ENCODE measurements at places on chromosomes 3 and 15.
A peak's percentile ranks its signal among the peaks of the same experiment; 100 is the strongest.

- DNase-seq = no peak
Measured at GRCh38 chr15:41423979-41424659, 7.2 kb downstream of the RTF1 start.

DNA sequence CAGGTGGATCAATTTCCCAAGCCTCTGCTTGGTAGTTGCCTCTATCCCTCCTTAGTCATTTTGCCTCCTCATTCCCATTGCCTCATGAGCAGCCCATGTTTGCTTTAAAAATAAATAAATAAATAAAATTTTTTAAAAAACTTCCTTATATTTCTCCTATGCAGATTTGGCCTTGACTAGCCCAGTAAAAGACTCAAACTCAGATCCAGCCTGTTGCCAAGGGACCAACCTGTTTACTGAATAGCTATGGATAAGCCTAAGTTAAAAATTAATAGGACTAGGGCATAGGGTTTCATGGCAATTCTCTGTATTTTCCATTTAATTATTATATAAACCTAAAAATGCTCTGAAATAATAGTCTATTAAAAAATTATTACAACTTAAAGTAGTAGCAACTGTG, 384.4 kb downstream of the RSL24D1 start:
- DNase-seq = no peak

GRCh38 chr15:65087411-65087810, 10.9 kb downstream of the KBTBD13 start:
- DNase-seq = no peak

DNA sequence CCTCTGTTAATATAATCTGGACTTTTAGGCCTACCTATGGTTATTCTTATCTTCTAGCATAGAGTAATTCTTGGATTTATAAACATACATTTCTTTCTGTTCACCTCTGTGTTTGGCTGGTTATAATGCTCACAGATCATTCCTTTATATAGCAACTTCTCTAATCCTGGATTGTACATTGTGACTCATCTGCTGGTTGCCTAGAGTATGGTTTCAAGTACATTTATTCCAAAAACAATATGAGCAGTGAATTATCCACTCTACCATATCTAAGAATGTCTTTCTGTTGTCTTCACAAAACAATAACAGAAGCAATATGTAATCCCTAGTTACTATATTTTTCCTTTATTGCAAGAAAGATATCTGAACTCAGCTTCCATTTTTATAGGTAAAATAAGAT, 35.3 kb downstream of the FSIP1 start:
- DNase-seq = no peak

GRCh38 chr15:68561171-68561900, 17.5 kb upstream of the CORO2B start:
- no peak for DNase-seq

DNA sequence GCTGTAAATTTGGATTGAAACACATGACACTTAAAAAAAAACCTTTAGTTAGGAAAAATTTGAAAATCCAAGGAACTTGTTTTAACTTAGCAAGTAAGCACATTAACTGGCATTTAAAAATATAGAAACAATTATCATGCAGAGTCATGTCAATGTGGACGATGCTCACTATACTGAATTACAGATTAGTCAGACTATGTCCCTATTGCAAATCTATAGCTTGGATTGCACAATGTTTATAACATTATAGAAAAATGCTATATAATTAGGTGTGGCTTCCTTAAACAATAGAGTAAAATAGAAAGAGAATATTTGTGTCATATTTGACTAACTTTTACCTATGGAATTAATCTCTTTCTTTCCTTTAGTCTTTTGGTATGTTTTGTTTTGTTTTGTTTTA, 48.4 kb upstream of the TUSC7 start:
- no peak for DNase-seq

- peak; percentile 5 for DNase-seq
Measured at GRCh38 chr3:12138044-12138443, 20.7 kb downstream of the TIMP4 start.

DNA sequence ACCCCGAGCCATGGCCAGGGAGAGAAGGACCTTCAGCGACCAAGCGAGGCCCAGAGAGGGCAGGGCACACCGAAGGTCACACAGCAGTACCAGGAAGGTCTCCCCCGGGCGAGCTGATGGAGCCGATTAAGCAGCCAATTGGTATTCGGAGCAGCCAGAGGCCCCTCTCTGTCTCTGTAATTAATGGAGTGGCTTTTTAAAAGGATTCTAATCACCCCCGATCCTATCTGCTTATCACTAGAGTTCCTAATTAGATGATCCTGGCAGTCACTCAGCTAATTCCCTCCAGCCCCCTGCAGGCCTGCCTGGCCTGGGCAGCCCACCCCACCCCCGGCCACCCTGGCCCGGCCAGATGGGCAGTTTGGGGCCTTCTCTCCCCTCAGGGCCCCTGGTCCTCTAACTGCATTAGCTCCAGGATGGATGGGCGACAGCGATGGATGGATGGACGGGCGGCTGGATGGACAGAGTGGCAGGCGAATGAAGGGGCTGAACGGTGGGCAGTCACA, 1.6 kb upstream of the DNAJB8 start:
- no peak for DNase-seq

DNA sequence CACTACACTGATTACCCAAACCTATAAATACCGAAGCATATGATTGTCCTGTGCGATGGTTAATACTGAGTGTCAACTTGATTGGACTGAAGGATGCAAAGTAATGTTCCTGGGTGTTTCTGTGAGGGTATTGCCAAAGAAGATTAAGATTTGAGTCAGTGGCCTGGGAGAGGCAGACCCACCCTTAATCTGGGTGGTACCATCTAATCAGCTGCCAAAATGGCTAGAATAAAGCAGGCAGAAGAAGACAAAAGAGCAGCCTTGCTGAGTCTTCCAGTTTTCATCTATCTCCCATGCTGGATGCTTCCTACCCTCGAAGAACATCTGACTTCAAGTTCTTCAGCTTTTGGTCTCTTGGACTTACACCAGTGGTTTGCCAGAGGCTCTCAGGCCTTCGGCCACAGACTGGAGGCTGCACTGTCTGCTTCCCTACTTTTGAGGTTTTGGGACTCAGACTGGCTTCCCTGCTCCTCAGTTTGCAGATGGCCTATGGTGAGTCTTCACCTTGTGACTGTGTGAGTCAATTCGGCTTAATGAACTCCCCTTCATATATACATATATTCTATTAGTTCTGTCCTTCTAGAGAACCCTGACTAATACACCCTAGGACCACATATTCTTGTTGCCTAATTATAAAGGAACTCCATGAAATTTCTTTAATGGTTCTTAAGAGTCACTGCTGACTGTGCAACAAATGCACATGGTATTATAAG, 31.7 kb downstream of the CSNK1G1 start:
- DNase-seq = no peak

DNA sequence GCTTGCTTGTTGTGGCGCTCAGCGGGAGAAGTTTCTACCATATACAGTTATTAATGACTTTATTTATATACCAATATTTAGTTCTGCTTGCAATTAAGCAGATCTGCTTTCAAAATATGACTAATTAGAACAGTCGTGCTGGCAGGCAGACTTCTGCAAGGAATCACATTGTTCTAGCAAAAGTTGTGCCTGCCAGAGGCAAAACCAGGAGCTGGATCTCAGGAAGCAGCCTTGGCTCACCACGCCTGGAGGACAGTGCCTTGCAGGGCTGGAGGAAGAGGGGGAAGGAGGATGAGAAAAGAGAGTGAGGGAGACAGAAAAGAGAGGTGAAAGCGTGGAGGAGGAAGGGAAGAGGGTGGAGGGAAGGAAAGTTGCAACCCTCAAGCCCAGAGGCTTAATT, 160.3 kb downstream of the NUP210 start:
- no peak for DNase-seq

- no peak for DNase-seq
Measured at GRCh38 chr3:128339491-128340012, 127.1 kb downstream of the DNAJB8 start.

DNA sequence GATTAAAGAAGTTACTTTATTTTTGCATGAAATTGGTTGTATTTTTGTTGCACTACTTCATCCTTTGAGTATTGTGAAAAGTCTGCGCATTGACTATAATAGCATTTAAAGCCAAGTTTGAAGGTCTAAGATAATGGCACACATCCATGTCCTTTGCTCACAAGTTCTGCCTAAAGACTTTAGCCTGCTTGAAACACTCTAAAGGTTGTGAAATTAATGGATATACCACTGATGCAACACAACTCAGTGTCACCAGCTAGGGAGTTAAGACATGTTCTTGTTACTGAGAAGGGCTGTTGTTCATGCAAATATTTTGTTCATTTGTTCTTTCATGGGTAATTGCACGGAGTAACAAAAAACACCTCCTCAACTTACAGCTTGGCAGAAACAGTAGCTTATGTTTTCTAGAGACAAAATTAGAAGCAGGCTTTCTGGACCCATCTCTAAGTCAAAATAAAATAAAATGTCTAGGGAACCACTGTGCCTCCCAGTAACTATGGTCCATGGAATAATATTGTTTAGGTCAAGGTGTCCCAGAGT, 83.9 kb downstream of the PPARG start:
- DNase-seq = no peak

GRCh38 chr15:35557544-35557943, 11.6 kb upstream of the DPH6 start:
- DNase-seq = no peak

- DNase-seq = no peak
Measured at GRCh38 chr15:73368301-73369136, at the start of gene HCN4. HCN4 (minus strand) TSS chr15:73368958; CDS start chr15:73368270, 688 bp downstream.

DNA sequence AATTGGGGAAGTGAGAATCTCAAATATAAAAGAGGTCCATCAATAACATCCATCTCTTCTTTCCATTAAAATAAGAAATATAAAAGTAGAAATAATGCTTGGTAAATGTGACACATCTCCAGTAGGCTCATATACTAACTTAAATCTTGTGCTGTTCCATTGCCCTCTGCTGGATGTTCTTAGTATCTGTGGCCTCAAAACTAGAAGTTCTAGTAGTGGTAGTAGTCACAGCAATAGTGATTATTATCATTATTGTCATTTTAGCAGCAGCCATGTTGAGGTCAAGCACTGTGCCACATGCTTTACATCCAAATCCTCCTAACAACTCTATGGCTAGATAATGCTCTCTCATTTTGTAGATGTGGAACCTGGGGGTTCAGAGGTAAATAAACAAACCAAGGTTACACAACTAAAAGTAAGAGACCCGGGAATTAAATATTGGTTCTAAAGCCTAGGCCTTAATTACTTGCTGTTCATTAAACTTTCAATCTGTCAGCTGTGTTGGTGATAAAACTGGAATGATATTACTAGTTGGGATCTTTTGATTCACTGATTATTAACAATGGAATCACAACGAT, 20.2 kb upstream of the BTLA start:
- no peak for DNase-seq

GRCh38 chr15:60204131-60204885, 193.5 kb downstream of the ANXA2 start:
- DNase-seq = no peak

DNA sequence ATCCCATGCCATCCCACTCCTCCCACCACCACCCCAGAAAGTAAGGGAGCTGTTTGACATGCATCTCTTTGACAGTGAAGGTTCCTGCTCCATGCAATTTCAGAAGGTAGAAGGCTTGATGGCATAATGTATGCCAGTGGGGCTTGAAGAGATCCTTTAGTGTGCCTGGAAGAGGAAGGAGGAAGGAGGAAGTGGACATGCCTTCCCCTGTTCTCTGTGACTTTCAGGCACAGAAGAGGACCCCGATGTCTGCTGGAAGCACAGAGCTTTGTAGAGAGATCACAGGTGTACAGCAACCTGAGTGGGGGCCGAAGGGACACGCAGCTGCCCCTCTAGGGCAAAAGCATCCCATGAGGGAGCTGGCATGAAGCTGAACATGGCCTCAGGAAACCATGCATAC, 171.6 kb downstream of the CD47 start:
- no peak for DNase-seq

DNA sequence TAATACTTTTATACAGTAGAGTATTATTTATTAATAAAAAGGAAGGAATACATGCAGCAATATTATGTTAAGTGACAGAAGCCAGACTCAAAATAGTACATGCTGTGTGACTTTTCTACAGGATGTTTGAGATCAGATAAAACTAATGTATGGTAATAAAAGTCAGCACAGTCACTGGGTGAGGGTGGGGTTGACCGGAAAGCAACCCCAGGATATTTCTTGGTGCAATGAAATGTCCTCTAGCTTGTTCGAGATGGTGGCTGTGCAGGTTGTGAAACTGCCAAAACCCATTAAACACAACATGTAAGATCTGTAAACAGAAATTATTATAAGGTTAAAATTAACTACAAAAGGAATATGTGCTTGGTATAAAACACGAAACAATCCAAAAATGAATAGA, 20.8 kb upstream of the ALDH1L1 start:
- no peak for DNase-seq

DNA sequence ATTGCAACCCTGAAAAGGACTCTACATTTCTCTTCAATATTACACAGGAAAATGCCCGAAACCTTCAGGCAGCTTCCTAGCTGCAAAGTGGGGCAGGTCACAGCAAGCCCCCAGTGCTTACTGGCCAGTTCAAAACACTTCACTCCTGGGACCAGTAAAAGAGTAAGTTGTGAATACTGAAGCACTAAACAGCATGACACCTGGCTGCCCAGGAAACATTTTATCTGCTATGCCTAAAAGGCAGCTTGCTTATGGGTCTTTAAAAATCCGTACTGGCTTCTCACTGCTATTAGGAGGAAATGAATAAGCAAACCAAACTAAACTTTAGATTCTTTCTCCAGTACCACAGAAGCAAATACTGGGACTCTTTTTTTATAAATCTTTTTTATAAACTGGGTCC, 457.9 kb upstream of the ALCAM start:
- no peak for DNase-seq

DNA sequence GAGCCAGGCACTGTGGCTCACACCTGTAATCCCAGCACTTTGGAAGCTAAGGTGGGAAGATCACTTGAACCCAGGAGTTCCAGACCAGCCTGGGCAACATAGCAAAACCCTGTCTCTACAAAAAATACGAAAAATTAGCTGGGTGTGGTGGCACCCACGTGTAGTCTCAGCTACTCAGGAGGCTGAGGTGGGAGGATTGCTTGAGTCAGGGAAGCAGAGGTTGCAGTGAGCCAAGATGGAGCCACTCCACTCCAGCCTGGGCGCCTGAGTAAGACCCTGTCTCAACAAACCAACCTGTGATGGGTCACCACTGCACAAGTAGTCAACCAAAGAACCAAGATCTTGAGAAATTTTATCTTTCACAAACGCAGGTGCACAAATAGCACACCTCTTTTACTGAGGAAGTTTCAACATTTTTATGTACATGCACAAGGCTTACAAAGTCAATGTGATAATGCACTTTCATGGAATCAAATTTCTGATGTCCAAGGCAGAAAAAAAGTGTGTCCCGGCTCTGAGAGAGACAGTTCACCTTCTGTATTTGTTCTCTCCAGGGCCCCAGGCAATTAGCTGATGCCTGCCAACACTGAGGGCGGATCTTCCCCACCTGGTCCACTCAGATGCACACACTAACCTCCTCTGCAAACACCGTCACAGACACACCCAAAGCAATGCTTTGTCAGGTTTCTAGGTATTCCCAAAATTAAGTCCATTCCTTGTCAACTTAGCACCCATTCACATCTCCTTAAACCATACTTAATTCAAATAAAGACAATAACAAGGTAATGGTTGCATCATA, 12.4 kb downstream of the ACAA1 start:
- no peak for DNase-seq

- DNase-seq = no peak
Measured at GRCh38 chr3:111521891-111522290, 20.1 kb upstream of the CD96 start.
